ENCODE measurements at places on chromosomes 11 and 22.

GRCh38 chr11:70226183-70226582 lies 23.1 kb downstream of the FADD start:
- no peak for DNase-seq

DNA sequence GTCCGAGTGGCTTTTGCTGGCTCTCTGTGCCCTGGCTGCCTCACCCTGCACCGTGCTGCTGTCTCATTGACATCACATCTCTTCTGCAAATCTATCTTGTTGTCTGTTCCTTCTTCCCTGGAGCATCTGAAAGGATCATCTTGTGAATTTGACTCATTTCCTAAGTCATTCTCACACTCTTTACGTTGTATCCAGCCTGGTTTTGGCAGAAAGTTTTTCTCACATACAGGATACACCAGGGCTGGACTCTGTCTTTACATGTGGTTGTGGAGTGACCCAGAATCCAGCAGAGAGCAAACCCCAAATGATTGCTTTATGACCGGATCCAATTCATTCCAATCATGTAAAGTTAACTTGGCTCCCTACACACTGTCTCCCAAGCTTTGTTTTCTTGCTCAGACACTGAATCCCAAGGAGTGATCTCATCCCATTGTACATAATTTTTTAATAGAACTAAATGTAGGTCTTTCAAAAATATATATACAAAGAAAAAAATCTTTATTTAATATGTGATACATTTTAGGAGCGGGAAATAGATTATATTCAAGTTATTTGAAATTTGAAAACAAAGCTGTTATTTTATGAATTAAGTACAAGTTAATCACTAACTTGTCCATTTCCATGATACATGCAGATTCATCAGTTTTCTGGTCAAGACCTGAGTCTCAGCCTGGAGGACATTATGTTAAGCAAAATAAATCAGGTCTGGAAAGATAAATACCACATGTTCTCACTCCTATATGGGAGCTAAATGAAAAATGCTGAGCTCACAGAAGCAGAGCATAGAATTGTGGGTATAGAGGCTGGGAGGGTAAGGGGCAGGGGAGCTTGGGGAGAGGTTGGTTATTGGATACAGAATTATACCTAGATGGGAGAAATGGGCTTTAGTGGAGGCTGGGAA lies 2.9 kb upstream of the RFPL1 start:
- no peak for DNase-seq

DNA sequence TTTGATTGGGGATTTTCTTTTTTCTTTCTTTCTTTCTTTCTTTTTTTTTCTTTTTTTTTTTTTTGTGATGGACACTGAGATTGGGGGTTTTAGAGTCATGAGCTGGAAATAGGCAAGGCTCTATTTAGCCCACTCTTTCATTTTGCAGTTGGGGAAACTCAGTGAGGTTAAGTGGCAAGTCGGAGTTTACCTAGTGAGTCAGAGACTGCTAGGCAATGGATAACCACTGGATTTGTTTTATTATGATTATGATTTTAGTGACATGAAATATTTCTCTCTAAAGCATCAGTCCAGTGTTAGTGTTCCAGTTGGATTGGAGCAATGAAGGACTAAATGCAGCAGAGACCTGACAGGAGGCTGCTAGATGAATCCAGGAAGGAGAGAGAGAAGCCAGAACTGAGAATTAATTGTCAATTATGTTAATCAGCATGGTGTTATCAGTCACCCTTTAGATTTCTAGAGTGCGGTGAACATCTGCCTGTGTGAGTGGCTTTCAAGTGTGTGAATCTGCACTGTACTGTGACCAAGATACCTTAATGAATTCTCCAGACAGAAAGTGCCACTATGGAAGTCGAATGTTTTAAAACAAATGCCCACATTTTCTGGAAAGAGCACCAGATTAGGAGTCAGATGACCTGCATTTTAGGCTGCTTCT lies 10.9 kb downstream of the BMAL1 start:
- no peak for DNase-seq

GRCh38 chr11:132095230-132096131 lies 725.1 kb downstream of the NTM start:
- no peak for DNase-seq

DNA sequence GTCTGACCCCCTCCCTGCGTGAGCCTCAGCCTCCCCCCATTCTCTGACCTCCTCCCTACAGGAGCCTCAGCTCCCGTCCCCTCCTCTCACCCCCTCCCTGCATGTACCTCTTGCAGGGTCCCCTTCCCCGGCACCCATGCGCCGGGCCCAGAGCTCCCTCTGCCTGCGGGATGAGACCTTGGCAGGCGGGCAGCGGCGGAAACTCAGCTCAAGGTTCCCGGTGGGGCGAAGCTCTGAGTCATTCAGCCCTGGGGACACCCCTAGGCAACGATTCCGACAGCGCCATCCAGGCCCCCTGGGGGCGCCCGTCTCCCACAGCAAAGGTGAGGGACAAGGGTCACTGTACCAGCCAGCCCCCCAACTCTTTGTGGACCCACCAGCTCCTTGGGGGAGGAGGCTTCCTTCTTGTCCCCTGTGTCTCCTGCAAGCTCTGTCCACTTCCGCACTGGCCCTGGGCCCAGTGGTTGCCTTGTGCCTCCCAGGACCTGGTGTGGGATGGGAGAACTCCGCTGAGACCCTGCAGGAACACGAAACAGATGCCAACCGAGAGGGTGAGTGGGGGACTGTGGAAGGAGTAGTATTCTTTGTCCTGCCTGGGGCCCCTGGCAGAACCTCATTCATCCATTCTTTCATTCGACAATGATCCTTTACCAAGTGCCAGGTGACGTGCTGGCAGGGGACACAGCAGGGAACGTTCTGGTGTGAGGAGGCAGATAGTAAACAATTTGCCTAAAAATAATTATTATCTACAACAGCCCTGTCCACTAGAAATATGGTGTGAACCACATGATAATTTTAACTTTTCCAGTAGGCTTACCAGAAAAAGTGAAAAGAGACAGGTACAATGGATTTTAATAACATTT lies 3.7 kb upstream of the RPS6KA4 start:
- DNase-seq, result no peak

DNA sequence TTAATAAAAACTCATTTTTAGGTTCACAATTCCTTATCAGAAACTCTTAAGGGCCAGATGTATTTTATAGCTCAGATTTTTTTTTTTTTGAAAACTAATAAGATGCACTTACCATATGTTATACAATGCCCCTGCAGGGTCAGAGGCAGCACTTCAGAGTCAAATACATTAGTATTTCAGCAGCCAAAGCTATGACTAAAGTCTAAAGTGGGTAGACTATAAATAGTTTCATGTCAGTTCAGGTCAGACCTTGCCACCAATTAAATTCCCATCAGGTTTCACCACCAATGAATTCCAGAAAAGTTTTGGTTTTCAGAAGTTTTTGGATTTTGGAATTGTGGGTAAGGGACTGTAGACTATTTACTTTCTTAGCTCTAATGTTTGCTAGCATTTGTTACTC lies 75.9 kb downstream of the FAM83F start:
- no peak for DNase-seq

DNA sequence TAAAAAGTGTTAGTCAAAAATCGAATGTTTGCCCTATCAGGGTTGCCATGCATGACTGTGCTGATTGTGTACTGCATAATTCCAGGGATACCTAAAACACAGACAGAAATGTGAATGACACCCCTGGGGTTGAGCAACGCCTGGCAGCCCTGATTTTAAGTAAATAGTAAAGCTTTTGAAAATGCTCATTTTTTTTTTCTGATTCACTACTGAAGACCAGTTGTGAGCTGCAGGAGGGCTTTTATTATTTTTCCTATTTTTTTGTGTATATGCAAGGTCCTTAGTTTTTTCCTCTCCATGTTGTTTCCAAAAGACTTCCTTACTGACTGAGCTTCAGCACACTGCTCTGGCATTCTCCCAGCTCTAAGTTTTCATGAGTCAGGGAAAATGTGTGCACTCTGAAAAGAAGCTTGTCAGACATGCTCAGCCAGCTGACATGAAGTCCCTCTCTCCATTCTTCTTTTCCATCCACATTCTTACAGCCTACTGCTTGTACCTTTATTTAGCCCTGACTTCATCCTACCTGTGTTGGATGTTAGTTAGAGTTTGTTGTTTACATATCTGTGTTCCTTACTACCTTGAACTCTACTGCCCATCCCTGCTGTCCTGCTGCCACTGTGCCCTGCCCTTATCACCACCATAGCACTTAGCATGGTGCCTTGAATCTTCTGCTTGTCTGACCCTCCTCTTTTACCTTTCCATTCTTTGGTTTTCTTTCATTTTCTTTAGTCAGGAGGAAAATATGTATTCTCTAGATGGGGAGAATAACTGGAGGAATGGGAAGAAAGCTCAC lies 79.5 kb downstream of the HORMAD2 start:
- DNase-seq, result no peak

Measured in stimulated activated CD8-positive, alpha-beta memory T cell treated with anti-CD3 and anti-CD28 coated beads, Interleukin-12 subunit alpha, Interleukin-12 subunit beta, amount 100 ng/mL, for 4 hours (primary cell).